Stimulated activated naive CD4-positive, alpha-beta T cell (primary cell): ENCODE measurements at places on chromosomes 16 and 17.

GRCh38 chr16:31706925-31707324 is 166.7 kb upstream of the ZNF267 start:
- DNase-seq: no peak

DNA sequence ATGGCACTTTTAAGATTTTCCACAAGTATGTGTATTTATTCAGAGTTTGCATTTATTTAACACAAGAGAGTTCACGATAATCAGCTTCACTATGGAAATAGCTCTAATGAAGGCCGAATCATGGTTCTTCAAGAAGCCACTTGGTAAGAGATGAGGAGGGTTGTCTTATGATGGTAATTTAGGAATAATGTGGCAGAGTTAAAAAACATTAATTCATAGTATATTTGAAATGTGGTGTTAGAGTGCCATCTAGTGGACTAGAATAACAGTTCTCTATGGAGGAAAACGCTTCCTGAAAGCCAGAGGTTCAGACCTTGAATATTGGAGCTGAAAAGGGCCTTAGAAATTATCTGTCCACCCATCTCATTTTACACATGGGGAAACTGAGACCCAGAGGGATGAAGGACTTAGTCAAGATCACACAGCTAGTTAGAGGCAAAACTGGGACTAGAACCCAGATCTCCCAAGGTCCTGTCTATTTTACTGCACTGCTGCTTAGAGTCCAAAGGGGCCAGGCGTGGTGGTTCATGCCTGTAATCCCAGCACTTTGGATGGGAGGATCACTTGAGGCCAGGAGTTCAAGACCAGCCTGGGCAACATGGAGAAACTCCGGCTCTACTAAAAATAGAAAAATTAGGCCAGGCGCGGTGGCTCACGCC is 33.8 kb upstream of the KPNB1 start:
- DNase-seq: no peak

DNA sequence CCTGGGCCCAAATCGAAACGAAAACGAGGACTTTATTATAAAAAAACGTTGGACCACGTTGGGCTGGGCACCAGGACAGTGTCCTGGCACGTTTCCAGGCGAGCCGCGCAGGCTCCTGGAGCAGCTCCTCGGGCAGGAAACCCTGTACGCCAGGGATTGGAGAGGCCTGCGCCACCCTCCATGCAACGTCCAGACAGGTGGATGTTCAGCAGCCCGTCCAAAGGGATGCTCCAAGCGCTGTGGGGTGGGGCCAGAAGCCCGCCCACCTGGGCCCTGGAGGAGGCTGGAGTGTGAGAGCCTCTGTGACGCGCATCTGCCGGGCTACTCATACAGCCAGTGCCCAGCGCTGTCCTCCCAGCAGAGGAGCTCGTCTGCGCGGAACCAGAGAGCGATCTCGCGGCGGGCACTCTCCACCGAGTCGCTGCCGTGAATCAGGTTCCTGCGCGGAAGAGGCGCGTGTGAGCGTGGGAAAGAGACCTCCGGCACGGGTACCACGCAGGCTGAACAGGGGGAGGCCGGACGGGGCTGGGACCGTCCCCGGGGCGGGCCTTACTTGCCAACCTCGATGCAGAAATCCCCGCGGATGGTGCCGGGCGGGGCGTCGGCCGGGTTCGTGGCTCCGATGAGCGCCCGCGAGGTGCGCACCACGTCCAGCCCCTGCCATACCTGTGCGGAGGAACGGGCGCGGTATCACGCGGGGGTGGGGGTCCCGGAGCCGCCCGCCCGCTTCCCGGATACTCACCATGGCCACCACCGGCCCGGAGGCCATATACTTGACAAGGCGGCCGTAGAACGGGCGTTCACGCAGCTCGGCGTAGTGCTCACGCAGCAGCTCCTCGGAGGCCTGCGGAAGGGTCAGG is 785 bp downstream of the NME3 start:
- DNase-seq: peak; percentile 40

DNA sequence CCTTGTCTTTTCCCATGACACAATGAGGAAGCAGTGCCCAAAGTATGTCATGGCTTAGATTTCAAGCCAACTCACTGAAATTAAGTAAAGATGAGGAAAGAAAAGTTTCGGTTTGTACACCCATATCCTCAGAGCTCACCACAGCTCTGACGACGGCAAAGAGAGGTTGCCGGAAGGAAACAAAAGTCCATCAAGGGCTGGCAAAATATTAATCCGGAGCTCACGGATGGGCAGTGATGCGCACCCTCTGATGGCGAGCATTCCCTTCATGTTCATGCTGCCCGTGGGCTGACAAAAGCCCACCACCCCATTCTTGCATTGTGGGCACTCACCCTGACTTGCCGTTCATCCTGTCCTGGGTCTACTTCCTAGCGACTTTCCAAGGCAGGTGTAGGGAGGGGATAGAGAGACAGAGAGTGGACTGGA is 103.1 kb downstream of the SOX9 start:
- no peak for DNase-seq

GRCh38 chr16:85894266-85894665 is 4.7 kb upstream of the IRF8 start:
- no peak for DNase-seq

GRCh38 chr17:36602030-36602748 is 806 bp downstream of the MRM1 start:
- DNase-seq: no peak

DNA sequence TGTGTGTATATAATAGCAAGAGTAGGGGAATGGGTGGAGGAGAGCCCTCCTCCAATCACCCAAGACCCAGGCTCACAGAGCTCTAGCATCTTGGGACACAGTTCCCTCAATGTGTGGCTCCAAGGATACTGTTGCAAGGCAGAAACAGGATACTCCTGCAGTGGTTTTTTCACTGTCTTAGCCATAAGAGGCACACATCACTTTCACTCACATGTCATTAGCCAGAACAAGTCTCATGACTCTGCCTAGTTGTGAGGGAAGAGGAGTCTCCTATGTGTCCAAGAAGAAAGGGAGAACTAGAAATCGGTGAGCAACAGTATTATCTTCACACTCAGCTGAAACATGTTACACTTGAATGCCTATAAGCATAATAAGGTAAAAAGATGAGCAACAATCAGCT is 11.1 kb upstream of the NUDT7 start:
- no peak for DNase-seq
